H1 (cell line): ENCODE measurements at places on chromosomes 7 and 10. TPM values are rescaled to one million over a fixed set of nuclear protein-coding genes. Genes with fewer than 3 reads are reported as not detected.

DNA sequence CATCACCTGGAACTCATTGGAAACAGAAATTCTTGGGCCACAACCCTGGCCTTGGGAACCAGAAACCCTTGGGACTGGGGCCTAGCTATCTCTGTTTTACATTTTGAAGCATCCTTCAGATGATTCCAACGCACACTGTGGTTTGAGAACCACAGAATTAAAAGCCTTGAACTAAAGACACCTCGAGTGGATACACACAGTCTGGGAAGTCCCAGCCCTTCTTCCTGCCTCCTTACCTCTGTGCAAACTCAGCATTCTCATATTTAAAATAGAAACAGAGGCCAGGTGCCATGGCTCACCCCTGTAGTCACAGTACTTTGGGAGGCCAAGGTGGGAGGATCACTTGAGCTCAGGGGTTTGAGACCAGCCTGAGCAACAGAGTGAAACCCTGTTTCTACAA is 12.9 kb downstream of the NPFFR1 start:
- H3K36me3 ChIP-seq: no peaks in the 10 kb centered on the region
- H3K27ac ChIP-seq: no peak overlapping the region

- H3K36me3 ChIP-seq: no peaks in the 10 kb centered on the region
- H3K4me3 ChIP-seq: no peak overlapping the region
- H3K27ac ChIP-seq: no peak overlapping the region
Measured at GRCh38 chr7:44134943-44135628, 6.0 kb downstream of the MYL7 start.

DNA sequence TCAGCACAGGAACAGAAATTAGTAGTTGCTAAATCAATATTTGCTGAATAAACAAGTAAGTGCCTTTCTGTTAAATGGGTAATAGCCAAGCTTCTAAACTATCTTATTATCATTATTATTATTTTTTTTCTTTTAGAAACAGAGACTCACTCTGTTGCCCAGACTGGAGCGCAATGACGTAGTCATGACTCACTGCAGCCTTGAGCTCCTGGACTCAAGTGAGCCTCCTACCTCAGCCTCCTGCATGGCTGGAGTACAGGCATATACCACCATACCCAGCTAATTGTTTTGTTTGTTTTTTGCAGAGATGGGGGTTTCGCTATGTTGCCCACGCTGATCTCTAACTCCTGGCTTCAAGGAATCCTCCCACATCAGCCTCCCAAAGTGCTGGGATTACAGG is 12.3 kb upstream of the ELN start:
- no peaks in the 10 kb centered on the region for H3K27me3 ChIP-seq
- H3K4me1 ChIP-seq: no peaks in the 10 kb centered on the region
- no peak overlapping the region for H3K27ac ChIP-seq
- no peak for DNase-seq
- H3K4me3 ChIP-seq: no peak overlapping the region
- H3K36me3 ChIP-seq: no peaks in the 10 kb centered on the region

GRCh38 chr10:34775044-34775637 is 40.0 kb downstream of the PARD3 start:
- no peak overlapping the region for H3K4me3 ChIP-seq
- no peak overlapping the region for H3K27ac ChIP-seq
- no peaks in the 10 kb centered on the region for H3K27me3 ChIP-seq
- DNase-seq: no peak
- H3K4me1 ChIP-seq: peaks cover 7% of the 10 kb centered on the region
- H3K36me3 ChIP-seq: no peaks in the 10 kb centered on the region

DNA sequence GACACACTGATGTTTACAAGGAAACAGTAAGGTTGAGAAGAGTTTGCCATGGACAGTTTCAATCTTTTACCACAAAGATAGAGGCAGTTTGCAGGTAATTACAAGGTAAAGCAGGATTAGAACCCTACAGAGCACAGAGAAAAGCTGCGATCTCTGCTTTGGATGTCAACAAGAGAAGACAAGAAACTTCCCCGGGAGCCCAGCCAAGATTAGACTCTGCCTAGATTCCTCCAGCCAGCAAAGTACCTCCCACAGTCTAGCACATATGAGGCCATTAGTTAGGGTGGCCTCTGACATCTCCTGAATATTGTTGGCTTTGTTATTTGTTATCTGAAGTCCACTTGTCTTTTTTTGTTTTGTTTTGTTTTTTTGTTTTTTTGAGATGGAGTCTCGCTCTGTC is 178.1 kb downstream of the CALN1 start:
- no peak overlapping the region for H3K4me3 ChIP-seq
- H3K27ac ChIP-seq: no peak overlapping the region
- DNase-seq: no peak
- H3K4me1 ChIP-seq: no peaks in the 10 kb centered on the region
- no peaks in the 10 kb centered on the region for H3K27me3 ChIP-seq

GRCh38 chr10:121516093-121516865 is 82.0 kb downstream of the FGFR2 start:
- no peaks in the 10 kb centered on the region for H3K4me1 ChIP-seq
- no peak overlapping the region for H3K4me3 ChIP-seq
- H3K36me3 ChIP-seq: peaks cover 37% of the 10 kb centered on the region
- no peak overlapping the region for H3K27ac ChIP-seq

DNA sequence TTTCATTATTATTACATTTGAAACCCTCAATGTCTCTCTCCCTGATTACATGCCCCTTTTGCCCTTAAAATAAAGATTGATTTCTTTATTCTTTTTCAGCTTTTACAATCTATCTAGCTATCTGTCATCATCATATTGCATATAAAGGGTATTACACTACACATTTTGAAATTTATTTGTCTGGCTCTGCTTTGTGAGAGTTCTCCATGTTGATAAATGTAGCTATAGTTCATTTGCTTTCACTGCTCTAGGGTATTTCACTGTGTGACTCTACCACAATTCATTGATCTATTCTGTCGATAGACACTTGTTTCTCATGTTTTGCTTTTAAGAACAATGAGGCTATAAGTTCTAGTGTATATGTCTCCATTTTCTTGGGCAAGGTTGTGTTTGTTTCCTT is 25.6 kb downstream of the CDK1 start:
- no peak overlapping the region for H3K4me3 ChIP-seq
- no peak overlapping the region for H3K27ac ChIP-seq
- H3K27me3 ChIP-seq: no peaks in the 10 kb centered on the region

DNA sequence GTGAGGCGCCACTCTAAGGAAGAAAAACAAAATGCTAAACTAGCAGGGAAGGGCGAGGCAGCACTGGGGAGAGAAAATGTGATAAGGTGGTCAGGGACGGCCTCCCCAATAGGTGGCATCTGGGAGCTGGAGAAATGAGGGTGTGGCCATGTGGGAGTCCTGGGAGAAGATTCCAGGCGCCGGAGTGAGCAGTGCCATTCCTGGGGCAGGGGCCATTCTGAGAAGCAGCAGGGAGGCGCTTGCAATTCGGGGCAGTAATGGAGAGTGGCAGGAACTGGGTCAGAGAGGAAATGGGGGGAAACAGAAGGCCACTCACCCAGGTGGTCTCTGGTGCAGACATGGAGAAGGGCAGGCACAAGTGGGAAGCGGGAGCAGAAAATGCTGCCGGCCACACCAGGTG is 61.8 kb upstream of the LRRC18 start:
- H3K4me3 ChIP-seq: no peak overlapping the region
- H3K27ac ChIP-seq: no peak overlapping the region
- peak; percentile 57 for DNase-seq
- H3K27me3 ChIP-seq: no peaks in the 10 kb centered on the region
- H3K36me3 ChIP-seq: no peaks in the 10 kb centered on the region

GRCh38 chr7:155408651-155409586 is 49.0 kb upstream of the EN2 start:
- no peak overlapping the region for H3K4me3 ChIP-seq
- no peak overlapping the region for H3K27ac ChIP-seq
- DNase-seq: peak; percentile 56
- no peaks in the 10 kb centered on the region for H3K36me3 ChIP-seq

- H3K36me3 ChIP-seq: no peaks in the 10 kb centered on the region
- peak; percentile 90 for DNase-seq
- 0 out of 2 replicates have a peak, but pooled peaks cover 8% of the 10 kb centered on the region for H3K27me3 ChIP-seq
- H3K4me3 ChIP-seq: no peak overlapping the region
Measured at GRCh38 chr7:150986099-150986512, 4.7 kb upstream of the NOS3 start.

DNA sequence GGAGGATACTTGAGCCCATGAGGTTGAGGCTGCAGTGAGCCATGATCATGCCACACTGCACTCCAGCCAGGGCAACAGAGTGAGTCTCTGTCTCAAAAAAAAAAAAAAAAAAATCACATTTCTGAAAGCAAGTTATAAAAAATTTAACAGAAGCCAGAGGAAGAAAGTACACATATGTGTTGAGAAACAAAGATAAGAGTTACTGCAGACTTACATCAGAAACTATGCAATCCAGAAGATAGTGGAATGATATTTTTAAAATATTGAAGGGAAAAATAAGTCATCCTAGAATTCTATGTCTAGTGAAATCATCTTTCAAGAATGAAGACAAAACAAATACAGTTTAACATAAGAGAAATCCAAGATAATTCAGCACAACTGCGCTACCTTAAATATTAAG is 46.9 kb downstream of the ZNF518A start:
- H3K27me3 ChIP-seq: no peaks in the 10 kb centered on the region
- DNase-seq: no peak
- H3K4me1 ChIP-seq: no peaks in the 10 kb centered on the region
- H3K27ac ChIP-seq: no peak overlapping the region
- no peak overlapping the region for H3K4me3 ChIP-seq

GRCh38 chr7:134685250-134685649 is 38.6 kb downstream of the BPGM start:
- no peaks in the 10 kb centered on the region for H3K27me3 ChIP-seq
- H3K27ac ChIP-seq: no peak overlapping the region
- no peaks in the 10 kb centered on the region; the same call in 1 of the 2 replicates for H3K36me3 ChIP-seq
- no peak overlapping the region for H3K4me3 ChIP-seq
- DNase-seq: no peak

- H3K4me3 ChIP-seq: no peak overlapping the region
- no peaks in the 10 kb centered on the region for H3K36me3 ChIP-seq
- peaks cover 4% of the 10 kb centered on the region; the same call in 1 of the 2 replicates for H3K27me3 ChIP-seq
- no peak overlapping the region for H3K27ac ChIP-seq
- H3K4me1 ChIP-seq: peaks cover 21% of the 10 kb centered on the region
Measured at GRCh38 chr7:90625562-90625961, 29.4 kb downstream of the CDK14 start.

Gene WIPF3
- total RNA-seq: 12.1 and 12.6 TPM in 2 replicates

Gene SEPHS1
- total RNA-seq: 633 and 683 TPM in 2 replicates

Gene ZNF32
- total RNA-seq: 21.7 and 22.5 TPM in 2 replicates

Gene OLAH
- total RNA-seq: not detected in 2 replicates

Gene C10orf67
- total RNA-seq: 0.11 TPM in 1 of 2 replicates, not detected in the other

Gene FAM13C
- total RNA-seq: 0.23 and 0.56 TPM in 2 replicates
